ENCODE measurements at places on chromosomes 3 and 15. TPM values are rescaled to one million over a fixed set of nuclear protein-coding genes. Genes with fewer than 3 reads are reported as not detected.

The CCDC54 gene
- 4.4 TPM for polyA plus RNA-seq

GRCh38 chr3:156050918-156051317 lies 69.5 kb upstream of the KCNAB1 start:
- no peak for DNase-seq

GRCh38 chr3:183540501-183541234 lies 14.8 kb downstream of the KLHL6 start:
- no peak for DNase-seq

DNA sequence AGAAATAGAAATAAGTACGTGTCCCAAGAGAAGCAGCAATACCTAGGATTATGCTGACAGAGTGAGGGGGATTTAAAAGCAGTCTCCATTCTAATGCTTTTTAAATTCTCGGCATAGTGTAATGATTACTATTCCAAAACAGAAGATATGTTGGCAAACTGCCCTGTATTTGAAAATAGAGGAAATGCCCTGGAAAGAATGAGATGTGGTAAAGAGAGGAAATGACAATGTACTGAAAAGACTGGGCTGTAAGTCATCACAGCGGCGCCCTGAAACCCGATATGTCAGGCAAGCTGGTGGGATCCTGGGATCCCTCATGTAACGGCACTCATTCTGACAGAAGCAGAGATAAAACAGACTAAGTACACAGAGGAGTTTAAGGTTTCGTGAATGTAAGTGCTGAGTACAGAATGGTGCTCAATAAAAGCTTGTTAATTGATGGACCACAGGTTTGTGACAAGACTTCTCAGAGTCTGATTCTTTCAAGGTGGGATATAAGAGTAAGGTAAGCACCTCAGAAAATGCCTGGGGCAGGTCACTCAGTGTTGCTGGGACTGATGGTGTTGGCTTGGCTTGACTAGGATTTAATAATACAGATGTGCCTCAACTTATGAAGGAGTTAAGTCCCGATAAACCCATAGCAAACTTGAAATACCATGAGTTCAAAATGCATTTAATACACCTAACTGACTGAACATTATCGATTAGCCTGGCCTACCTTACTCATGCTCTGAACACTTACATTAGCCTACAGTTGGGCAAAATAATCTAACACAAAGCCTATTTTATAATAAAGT lies 91.4 kb downstream of the NFKBIZ start:
- peak; percentile 47 for DNase-seq

- no peak for DNase-seq
These were observed 10.4 kb downstream of the PLA2G4D start for GRCh38 chr15:42083916-42084315.

The FANCD2OS gene
- polyA plus RNA-seq: not detected

DNA sequence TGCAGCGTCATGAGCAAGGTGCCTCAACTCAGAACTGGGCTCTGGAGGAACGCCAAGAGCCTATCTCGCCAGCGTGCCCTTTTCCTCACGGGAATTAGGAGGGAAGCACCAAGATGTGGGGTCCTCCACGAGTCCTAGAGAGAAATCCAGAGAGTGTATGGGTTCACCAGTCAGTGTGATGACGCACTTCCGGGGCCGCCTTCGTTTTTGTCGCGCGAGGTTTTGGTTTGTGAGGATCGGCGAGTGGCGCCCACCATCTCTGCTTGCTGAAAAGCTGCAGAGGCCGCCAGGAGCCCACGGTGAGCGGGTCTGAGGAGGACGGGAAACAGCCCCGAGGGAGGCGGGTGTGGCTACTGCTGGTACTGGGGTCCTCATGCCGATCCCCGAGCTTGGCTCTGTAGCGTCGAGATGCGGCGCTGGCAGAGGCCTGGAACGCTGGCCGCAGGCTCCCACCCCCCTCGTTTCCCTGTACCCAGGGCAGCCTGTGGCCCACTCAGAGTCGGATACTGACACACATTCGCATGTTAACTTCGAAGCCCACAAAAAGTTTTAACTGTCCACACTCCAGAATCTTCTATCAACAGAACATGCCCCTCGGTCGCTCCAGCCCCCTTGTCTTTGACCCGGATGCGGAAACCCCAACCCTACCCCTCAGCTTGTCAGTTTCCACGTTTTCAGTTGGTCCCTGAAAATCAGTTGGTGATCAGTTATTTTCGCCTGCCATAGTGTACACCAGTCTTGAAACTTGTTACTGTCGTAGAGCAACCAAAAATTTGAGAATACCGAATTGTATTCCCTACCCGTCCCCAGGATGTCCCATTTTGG lies 30.4 kb downstream of the ZNF662 start:
- DNase-seq: peak; percentile 35

The IL5RA gene
- not detected for polyA plus RNA-seq

The PRICKLE2 gene
- 12.2 TPM for polyA plus RNA-seq

The SNTN gene
- polyA plus RNA-seq: not detected

DNA sequence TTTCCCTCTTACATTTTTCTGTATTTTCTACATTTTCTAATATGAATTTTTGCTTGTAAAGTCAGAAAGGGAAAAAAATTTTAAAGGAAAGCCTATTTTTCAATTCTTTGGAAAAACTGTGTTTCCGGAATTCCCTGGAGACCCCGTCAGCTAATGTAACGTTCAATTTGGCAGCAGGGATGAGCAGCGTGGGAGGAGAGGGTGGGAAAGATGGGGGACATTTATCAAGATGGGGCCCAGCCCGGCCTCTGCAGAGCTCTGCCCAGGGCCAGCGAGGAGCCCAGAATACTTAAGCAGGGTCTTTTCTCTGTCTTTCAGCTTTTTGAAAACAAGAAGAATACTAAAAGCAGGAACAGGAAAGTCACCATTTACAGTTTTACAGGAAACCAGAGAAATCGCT lies 129.0 kb downstream of the LRRK1 start:
- DNase-seq: peak; percentile 61

GRCh38 chr3:24158761-24159454 lies 213.8 kb downstream of the NR1D2 start:
- DNase-seq: no peak

DNA sequence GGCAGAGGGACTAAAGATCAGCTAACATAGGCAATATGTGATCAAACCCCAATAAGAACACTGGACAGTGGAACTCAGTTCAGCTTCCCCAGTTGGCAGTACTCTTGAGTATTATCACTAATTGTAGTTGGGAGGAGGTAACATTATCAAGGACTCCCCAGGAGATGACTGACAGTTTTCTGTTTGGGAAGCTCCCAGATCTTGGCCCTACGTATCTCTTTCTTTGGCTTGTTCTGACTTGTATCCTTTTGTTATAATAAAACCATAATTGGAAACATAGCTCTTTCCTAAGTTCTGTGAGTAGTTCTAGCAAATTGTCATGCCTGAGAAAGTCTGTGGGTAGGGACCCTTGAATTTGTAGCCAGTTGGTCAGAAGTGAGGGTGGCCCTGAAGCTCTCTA lies 316.4 kb downstream of the ZNF621 start:
- DNase-seq: no peak

- DNase-seq: no peak
These were observed 35.1 kb upstream of the IGSF11 start for GRCh38 chr3:119069725-119070124.

The PPP1R14D gene
- polyA plus RNA-seq: not detected

The POPDC2 gene
- 10.6 TPM for polyA plus RNA-seq

GRCh38 chr3:129240436-129240835 lies 9.0 kb upstream of the COPG1 start:
- no peak for DNase-seq

The ZNF502 gene
- 6.5 TPM for polyA plus RNA-seq

DNA sequence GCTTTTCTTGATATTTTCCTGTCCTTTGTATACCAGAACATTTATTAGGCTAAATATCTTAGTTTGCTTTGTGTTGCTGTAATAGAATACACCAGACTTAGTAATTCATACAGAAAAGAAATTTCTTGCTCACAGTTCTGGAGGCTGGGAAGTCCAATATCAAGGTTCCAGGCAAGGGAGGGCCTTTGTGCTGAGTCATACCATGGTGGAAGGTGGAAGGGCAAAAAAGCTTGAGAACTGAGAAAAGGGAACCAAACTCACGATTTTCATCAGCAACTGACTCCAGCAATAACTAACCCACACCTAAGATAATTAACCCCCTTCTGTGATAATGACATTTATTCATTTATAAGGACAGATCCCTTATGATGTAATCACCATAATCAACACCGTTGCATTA lies 496.9 kb upstream of the SUCLG2 start:
- no peak for DNase-seq

- DNase-seq: no peak
These were observed 101.4 kb downstream of the FAM43A start for GRCh38 chr3:194787072-194787471.

GRCh38 chr3:90010341-90010740 lies 902.9 kb downstream of the EPHA3 start:
- no peak for DNase-seq

GRCh38 chr15:78875107-78875914 lies 2.6 kb downstream of the MORF4L1 start:
- DNase-seq: no peak

GRCh38 chr15:66738595-66738994 lies 36.6 kb downstream of the SMAD6 start:
- DNase-seq: no peak

The PLSCR2 gene
- not detected for polyA plus RNA-seq

DNA sequence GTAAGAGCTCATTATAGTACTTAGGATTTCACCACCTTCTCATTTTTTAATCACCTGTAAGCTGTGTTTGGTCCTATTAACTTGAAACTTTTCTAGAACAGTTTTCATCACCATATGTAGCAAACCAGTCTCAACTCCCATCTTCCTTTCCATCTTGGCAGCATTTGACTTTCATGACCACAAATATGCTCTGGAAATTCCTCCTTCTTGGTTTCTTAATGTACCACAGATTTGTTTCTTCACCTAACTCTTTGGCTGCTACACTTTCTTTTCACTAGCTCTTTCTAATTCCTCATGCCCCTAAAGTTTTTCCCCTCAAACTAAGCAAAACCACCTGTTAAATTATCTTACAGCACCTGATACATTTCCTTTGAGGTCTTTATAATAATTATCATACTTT lies 13.2 kb upstream of the NMB start:
- DNase-seq: no peak

The PLXNB1 gene
- polyA plus RNA-seq: 34.2 TPM

- no peak for DNase-seq
These were observed 55.9 kb upstream of the GCNT3 start for GRCh38 chr15:59555696-59556095.

DNA sequence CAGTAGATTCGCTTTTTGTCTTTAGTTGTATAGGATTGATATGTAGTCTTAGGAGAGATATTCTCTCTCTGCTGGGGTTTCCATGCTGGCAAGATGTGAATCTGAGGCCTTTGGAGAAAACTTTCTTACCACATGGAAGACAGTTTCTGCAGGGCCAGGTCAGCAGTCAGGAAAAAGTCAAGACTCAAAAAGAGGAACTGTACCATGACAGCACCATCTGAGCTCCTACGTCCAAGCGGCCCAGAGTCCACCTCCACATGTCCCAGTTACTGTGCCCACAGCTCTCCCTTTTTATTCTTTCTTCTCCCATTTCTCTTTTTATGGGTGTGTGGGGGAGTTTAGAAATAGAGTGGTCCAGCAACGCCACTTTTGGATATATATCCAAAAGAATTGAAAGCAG lies 172.0 kb downstream of the MTHFS start:
- no peak for DNase-seq

DNA sequence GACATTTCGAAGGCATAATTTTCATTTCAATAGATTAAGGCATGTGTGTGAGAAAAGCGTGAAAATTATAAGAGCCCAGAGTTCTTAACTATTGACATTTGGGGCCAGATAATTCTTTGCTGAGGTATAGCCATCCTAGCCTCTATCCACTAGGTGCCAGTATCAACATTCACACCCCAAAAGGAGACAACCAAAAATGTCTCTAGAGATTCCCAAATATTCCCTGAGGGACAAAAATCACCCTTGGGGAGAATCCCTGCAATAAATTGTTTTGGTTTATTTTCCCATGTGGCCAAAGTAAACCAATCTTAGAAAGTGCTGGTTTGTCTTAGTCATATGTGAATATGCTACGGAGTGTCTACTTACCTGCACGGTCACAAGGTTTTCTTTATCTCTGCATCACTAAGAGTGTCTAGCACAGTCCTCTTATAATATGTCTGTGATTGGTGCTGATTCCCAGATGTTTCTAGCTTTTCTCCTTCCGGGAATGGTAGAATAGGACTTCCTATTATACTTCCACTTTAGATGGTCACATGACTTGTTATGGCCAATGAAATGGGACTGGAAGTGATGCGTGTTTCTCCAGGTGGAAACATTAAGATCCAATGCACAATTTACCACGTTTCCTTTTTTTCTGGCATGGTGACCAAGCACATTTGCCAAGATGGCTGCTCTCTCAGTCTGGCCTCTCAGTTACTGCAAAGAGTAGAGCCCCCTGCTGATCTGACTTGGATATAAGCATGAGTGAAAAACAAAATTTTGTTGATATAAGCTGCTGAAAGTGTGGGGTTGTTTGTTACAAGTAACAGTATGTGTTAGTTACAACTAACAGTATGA lies 8.0 kb upstream of the KBTBD8 start:
- peak; percentile 17 for DNase-seq

The CCDC9B gene
- 19.5 TPM for polyA plus RNA-seq

- no peak for DNase-seq
These were observed 85.6 kb downstream of the OSBPL10 start for GRCh38 chr3:31895471-31895870.

GRCh38 chr15:69587723-69588426 lies 135.3 kb downstream of the RPLP1 start:
- no peak for DNase-seq

The ULK3 gene
- polyA plus RNA-seq: 44.3 TPM

GRCh38 chr3:168068346-168068745 lies 27.4 kb downstream of the GOLIM4 start:
- no peak for DNase-seq

The NR1I2 gene
- polyA plus RNA-seq: 0.33 TPM

- DNase-seq: no peak
These were observed 681 bp downstream of the CTDSPL start for GRCh38 chr3:37862219-37862902.

GRCh38 chr3:171974986-171975837 lies 64.2 kb upstream of the FNDC3B start:
- no peak for DNase-seq
